ENCODE measurements at places on chromosomes 11 and 22. TPM values are rescaled to one million over a fixed set of nuclear protein-coding genes. Genes with fewer than 3 reads are reported as not detected.
A peak's percentile ranks its signal among the peaks of the same experiment; 100 is the strongest.

DNA sequence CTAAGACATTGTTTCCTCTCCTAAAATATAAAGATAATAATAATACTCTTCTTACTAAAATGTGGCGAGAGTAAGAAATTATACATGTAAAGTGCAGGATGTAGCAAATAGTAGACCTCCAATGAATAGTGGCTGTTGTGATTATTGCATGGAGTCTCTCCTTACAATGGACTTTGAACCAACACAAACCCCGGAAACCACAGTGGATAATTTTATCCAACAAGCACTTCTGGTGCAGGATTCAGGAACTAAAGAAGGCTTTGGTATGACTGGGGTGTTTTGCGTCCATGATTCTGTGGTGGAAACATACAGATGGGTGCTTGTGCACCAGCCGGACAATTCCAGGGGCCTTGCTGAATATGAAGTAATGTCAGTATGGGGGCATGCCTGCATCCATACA is 146.4 kb upstream of the UBASH3B start:
- H3K4me1 ChIP-seq: no peaks in the 10 kb centered on the region
- no peaks in the 10 kb centered on the region for H3K36me3 ChIP-seq
- H3K27ac ChIP-seq: no peak overlapping the region
- DNase-seq: no peak

GRCh38 chr11:70040452-70040851 is 37.7 kb upstream of the ANO1 start:
- H3K27ac ChIP-seq: no peak overlapping the region
- H3K36me3 ChIP-seq: no peaks in the 10 kb centered on the region
- H3K4me1 ChIP-seq: no peaks in the 10 kb centered on the region
- no peak overlapping the region for H3K4me3 ChIP-seq

GRCh38 chr11:17572791-17573460 is 25.9 kb downstream of the OTOG start:
- no peaks in the 10 kb centered on the region for H3K4me1 ChIP-seq
- DNase-seq: no peak
- no peak overlapping the region for H3K27ac ChIP-seq

DNA sequence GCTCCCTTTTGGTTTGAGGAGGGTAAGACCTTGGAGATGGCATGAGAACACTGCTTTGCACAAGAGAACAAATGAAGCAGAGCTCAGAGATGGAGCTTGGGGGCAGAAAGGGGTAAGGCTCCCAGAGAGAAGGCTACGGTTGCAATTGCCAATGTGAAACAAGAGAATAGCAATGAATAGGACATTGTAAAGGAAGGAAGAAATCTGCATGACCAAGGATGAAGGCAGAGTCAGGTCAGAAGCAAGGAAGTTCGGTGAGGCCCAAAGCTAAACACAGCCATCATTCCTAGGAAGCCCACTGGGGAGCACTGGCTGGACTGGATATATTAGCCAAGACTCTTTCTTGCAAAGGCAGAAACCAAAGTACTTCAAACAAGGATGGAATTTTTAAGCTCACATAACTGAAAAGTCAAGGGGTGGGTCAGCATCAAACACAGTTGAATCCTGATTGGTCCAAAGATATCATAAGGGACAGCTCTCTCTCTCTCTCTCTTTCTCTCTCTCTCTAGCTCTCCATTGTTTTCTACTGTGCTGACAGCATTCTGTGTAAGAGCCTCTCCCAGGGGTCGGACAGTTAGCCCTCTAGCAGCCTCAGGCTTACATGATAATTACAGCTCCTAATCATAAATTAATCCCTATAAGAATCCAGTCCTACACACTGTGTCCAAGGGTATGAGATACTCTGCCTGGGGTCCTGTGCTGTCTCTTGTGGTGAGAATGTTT is 484.3 kb downstream of the SOX6 start:
- no peaks in the 10 kb centered on the region for H3K27me3 ChIP-seq
- no peak for DNase-seq
- no peaks in the 10 kb centered on the region for H3K36me3 ChIP-seq
- H3K27ac ChIP-seq: no peak overlapping the region
- H3K4me1 ChIP-seq: no peaks in the 10 kb centered on the region

- H3K36me3 ChIP-seq: no peaks in the 10 kb centered on the region
- no peak overlapping the region for H3K4me3 ChIP-seq
- no peak for DNase-seq
- H3K27ac ChIP-seq: no peak overlapping the region
- H3K4me1 ChIP-seq: peaks cover 45% of the 10 kb centered on the region
Measured at GRCh38 chr22:29701155-29701999, 18.4 kb upstream of the CABP7 start.

- no peak for DNase-seq
- H3K27me3 ChIP-seq: no peaks in the 10 kb centered on the region
- H3K27ac ChIP-seq: no peak overlapping the region
- H3K4me3 ChIP-seq: no peak overlapping the region
- peaks cover 56% of the 10 kb centered on the region for H3K4me1 ChIP-seq
- H3K36me3 ChIP-seq: no peaks in the 10 kb centered on the region
Measured at GRCh38 chr11:823441-824291, 4.1 kb upstream of the CRACR2B start.

LMNTD2 gene
- 0.35 TPM for total RNA-seq

DNA sequence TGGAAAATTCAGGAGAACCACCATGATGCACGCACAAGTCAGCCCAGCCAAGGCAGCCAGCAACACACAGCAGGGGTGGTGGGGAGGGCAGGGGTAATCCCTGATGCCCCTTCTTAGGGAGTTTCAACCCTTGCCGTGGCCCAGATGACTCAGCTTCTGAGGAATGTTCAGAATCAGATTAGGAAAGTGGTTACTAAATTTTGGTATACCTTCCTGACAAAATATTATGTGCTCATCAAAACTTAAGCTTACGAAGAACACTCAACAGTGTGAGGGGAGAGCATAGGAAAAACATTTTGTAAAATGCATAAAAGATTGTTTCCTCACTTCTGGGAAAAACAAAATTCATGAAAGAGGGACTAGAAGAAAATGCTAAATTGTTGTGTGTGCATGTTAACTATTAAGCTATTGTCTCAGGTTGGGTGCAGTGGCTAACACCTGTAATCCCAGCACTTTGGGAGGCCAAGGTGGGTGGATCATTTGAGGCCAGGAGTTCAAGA is 32.1 kb downstream of the SERPIND1 start:
- H3K4me3 ChIP-seq: no peak overlapping the region
- H3K4me1 ChIP-seq: no peaks in the 10 kb centered on the region
- no peak overlapping the region for H3K27ac ChIP-seq
- DNase-seq: peak; percentile 13

CHRDL2 gene
- not detected for total RNA-seq

EIF4ENIF1 gene
- total RNA-seq: 31.6 TPM

GRCh38 chr22:19973551-19974267 is 32.1 kb upstream of the TXNRD2 start:
- no peaks in the 10 kb centered on the region for H3K27me3 ChIP-seq
- H3K27ac ChIP-seq: no peak overlapping the region
- no peak overlapping the region for H3K4me3 ChIP-seq
- no peaks in the 10 kb centered on the region for H3K36me3 ChIP-seq

DNA sequence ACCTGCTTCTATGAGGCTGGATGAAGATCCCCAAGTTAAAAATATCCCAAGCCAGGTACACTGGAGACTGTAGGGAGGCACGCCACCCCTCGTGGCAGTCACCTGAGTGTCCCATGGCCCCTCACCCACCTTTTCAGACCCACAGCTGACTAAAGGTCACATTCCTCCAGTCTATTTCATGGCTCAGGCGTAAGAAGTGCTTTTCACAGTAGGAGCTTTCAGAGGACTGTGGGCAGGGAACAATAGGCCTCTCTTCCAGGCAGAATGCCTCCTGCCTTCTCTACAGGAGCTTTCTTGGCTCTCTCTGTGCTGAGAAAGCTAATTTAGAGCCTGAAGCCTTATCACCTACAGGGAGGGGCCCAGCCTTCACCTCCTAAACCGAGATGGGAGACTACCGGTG is 73.8 kb downstream of the C11orf58 start:
- no peaks in the 10 kb centered on the region for H3K36me3 ChIP-seq
- no peak overlapping the region for H3K27ac ChIP-seq

- no peak for DNase-seq
- no peaks in the 10 kb centered on the region for H3K27me3 ChIP-seq
- no peak overlapping the region for H3K4me3 ChIP-seq
- H3K27ac ChIP-seq: no peak overlapping the region
- no peaks in the 10 kb centered on the region for H3K4me1 ChIP-seq
Measured at GRCh38 chr11:126598344-126599216, 243.1 kb downstream of the ST3GAL4 start.

FERMT3 gene
- total RNA-seq: 16.3 TPM

DNA sequence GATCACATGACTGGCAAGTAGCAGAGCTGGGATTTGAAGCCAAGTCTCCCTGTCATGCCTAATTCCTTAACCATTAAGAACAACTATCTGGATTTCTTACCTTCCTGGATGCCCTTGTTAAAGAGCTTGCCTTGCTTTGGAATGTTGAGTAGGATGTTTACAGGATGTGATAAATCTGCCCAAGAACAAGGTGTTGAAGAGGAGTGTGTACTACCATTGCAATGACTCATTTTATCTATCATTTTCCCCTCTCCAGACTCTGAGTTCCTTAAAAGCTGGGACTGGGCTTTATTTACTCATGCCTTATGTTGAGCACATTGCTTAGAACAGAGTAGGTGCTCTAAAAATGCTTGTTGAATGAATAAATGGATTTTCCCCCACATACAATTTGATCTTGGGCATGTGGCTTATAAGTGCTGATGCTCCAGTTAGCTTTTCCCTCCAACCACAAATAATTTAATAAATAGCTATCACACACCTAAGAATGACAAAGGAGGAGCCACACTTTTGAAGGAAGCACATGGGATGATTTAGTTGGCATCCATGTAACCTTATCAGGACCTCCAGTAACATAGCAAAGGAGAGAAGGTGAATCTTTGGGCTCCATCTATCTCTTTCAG is 268.6 kb upstream of the SESN3 start:
- no peaks in the 10 kb centered on the region for H3K27me3 ChIP-seq
- H3K4me3 ChIP-seq: no peak overlapping the region
- H3K27ac ChIP-seq: no peak overlapping the region
- no peaks in the 10 kb centered on the region for H3K4me1 ChIP-seq
- no peaks in the 10 kb centered on the region for H3K36me3 ChIP-seq

- no peaks in the 10 kb centered on the region for H3K27me3 ChIP-seq
- no peak overlapping the region for H3K27ac ChIP-seq
- no peaks in the 10 kb centered on the region for H3K4me1 ChIP-seq
- no peaks in the 10 kb centered on the region for H3K36me3 ChIP-seq
- H3K4me3 ChIP-seq: no peak overlapping the region
Measured at GRCh38 chr22:20885557-20886323, 26.9 kb downstream of the SNAP29 start.

DNA sequence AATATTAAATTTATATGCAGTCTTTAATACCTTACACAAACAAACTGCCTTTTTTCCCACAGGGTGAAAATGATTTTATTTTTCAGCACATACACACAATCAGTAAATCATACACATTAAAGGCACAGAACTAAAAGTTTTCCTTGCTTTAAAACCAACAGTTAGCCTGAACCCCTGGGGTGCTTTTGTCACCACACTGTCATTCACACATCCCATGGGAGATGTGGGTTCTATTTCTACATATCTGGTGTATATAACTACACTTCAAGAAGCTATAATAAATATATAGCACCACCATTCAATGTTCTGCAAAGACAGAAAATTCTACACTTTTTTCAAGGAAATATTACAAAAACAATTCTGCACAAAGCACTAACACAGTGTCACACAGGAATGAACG is 197.0 kb downstream of the GUCY1A2 start:
- no peak overlapping the region for H3K4me3 ChIP-seq
- no peaks in the 10 kb centered on the region for H3K27me3 ChIP-seq
- no peak overlapping the region for H3K27ac ChIP-seq
- H3K4me1 ChIP-seq: no peaks in the 10 kb centered on the region

- no peak overlapping the region for H3K27ac ChIP-seq
- no peak overlapping the region for H3K4me3 ChIP-seq
- H3K4me1 ChIP-seq: peaks cover 2% of the 10 kb centered on the region
- DNase-seq: no peak
Measured at GRCh38 chr11:36471577-36471976, 38.5 kb downstream of the TRAF6 start.

- peaks cover 30% of the 10 kb centered on the region for H3K4me1 ChIP-seq
- H3K27ac ChIP-seq: peak overlapping the region; percentile 89
- peak overlapping the region; percentile 1 for H3K4me3 ChIP-seq
- no peaks in the 10 kb centered on the region for H3K36me3 ChIP-seq
- DNase-seq: no peak
- H3K27me3 ChIP-seq: no peaks in the 10 kb centered on the region
Measured at GRCh38 chr22:31488988-31489617, 539 bp downstream of the EIF4ENIF1 start.

GRCh38 chr11:371716-372590 is 2.7 kb downstream of the B4GALNT4 start:
- no peak for DNase-seq
- no peak overlapping the region for H3K4me3 ChIP-seq
- no peaks in the 10 kb centered on the region for H3K36me3 ChIP-seq
- H3K4me1 ChIP-seq: no peaks in the 10 kb centered on the region
- H3K27ac ChIP-seq: no peak overlapping the region

LAYN gene
- total RNA-seq: 2.3 TPM

GRCh38 chr22:28817919-28818859 is 17.8 kb upstream of the XBP1 start:
- peaks cover 30% of the 10 kb centered on the region for H3K4me1 ChIP-seq
- DNase-seq: peak; percentile 85
- peak overlapping the region; percentile 56 for H3K27ac ChIP-seq
- H3K27me3 ChIP-seq: no peaks in the 10 kb centered on the region

- H3K4me1 ChIP-seq: no peaks in the 10 kb centered on the region
- no peak overlapping the region for H3K4me3 ChIP-seq
- DNase-seq: no peak
- no peaks in the 10 kb centered on the region for H3K27me3 ChIP-seq
- no peak overlapping the region for H3K27ac ChIP-seq
- H3K36me3 ChIP-seq: no peaks in the 10 kb centered on the region
Measured at GRCh38 chr11:105051559-105051958, 6.4 kb upstream of the CARD16 start.

GRCh38 chr11:33874433-33874832 is 17.4 kb downstream of the LMO2 start:
- H3K27ac ChIP-seq: no peak overlapping the region
- H3K4me3 ChIP-seq: no peak overlapping the region
- DNase-seq: no peak
- no peaks in the 10 kb centered on the region for H3K36me3 ChIP-seq
- H3K27me3 ChIP-seq: no peaks in the 10 kb centered on the region

GRCh38 chr11:60348116-60348515 is 21.1 kb downstream of the MS4A6E start:
- H3K36me3 ChIP-seq: no peaks in the 10 kb centered on the region
- no peak for DNase-seq

DNA sequence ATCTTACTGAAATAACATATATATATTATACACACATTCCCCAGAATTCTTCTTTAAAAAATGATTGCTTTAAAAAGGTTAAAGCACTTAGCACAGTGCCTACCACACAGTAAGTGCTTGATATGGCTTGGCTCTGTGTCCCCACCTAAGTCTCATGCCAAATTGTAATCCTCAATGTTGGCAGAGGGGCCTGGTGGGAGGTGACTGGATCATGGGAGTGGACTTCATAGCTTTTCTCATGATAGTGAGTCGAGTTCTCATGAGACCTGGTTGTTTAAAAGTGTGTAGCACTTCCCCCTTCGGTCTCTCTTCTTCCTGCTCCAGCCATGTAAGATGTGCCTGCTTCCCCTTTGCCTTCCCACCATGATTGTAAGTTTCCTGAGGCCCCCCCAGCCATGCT is 6.2 kb downstream of the CRYAB start:
- no peaks in the 10 kb centered on the region for H3K4me1 ChIP-seq
- no peak overlapping the region for H3K27ac ChIP-seq
- H3K4me3 ChIP-seq: no peak overlapping the region
- no peaks in the 10 kb centered on the region for H3K36me3 ChIP-seq
- H3K27me3 ChIP-seq: no peaks in the 10 kb centered on the region

GRCh38 chr11:32436751-32437494 is 1.6 kb upstream of the WT1 start:
- peaks cover 14% of the 10 kb centered on the region for H3K4me1 ChIP-seq
- no peak overlapping the region for H3K27ac ChIP-seq
- H3K36me3 ChIP-seq: no peaks in the 10 kb centered on the region
- DNase-seq: no peak

Data from adrenal gland (tissue), 19 donors.